CD4-positive, alpha-beta T cell treated with Interleukin-21 for 1 hour (primary cell): ENCODE measurements at places on chromosomes 11 and 22.
A peak's percentile ranks its signal among the peaks of the same experiment; 100 is the strongest.

DNA sequence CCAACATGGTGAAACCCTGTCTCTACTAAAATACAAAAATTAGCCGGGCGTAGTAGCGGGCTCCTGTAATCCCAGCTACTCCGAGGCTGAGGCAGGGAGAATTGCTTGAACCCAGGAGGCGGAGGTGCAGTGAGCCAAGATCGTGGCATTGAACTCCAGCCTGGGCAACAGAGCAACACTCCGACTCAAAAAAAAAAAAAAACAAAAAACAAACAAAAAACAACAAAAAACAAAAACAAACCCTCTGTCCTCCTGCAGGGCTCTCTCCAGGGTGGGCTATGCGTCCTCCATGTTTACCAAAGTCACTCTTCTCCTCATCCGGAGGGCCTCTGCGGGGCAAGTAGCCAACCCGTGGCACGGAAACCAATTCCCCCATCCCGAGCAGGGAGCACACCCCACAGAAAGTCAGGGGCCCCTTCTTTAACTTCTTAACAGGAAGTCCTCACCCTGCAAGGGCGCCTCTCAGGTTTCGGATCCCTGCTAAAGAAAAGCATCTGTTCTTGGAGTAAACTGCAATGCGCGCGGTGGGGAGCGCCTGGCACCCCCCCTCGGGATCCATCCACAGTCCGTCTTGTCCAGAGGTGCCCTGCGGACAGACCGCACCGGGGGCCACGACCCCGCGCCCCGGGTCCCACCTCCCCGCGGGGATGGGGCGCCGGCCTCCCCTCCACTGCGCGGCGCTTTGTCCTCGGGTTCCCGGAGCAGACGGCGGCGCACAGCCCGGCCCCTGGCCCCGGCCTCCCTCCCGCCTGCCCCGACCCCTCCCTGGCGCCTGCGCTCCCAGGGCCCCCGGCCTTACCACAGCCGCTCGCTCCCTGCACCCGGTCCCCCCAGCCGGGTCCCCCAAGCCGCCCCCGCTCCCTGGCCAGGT, 712 bp downstream of the CERK start:
- peak; percentile 50 for DNase-seq

DNA sequence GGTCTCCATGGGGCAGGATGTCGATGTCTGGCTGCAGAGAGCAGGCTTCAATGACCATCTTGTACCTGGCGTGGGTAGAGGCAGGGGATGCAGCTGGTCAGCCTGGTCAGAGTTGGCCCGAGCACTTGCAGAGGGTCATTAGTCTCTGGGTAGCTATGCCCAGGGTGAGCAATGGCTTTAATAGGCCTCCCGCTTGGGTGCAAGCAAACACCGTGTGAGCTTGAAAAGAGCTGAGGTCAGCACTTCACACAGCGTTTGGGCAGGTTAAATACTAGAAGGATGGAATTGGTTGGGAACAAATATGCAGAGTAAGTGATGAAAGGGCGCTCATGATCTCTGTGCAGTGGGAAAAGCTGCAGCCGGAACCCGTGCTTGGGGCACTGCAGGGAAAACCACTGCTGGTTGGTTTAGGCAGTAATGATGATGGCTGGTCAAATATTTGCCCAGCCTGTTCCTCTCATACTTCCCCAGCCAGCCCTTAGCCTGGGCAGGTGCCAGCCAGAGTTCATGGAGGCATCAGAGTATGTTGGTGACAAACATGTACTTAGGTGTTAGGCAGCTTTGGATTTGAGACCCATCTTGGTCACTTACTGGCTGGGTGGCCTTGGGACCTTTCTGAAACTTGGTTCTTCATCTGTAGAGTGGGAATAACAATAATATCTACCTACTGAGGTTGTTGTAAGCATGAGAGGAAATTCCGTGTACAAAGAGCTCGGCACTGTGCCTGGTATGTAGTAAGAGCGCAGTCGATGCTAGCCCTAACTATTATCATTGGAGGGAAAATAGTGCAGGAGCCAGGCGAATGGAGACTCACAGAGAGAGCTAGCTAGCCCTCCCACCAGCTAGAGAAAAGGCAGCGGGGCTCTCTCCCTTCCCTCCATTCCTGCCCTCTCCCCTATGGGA, 25.2 kb upstream of the KCNJ11 start:
- DNase-seq, result no peak

DNA sequence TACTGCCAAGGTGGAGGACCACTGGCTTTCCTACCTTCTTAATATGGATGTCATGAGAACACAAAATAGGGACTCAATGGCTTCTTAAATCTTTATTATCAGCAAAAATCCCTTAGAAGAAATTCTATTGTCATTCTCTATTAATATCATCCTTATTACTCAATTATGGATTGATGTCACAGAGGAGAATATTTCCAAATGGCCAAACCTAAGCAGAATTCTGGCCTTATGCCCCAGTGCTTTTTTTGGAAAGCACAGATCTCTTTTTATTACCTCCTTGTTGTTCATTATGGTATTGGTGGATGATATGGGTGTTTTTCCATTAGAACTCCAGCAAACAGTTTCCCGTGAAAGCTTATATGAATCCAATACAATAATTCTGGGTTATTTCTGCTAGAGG, 9.9 kb downstream of the CRTAM start:
- no peak for DNase-seq

DNA sequence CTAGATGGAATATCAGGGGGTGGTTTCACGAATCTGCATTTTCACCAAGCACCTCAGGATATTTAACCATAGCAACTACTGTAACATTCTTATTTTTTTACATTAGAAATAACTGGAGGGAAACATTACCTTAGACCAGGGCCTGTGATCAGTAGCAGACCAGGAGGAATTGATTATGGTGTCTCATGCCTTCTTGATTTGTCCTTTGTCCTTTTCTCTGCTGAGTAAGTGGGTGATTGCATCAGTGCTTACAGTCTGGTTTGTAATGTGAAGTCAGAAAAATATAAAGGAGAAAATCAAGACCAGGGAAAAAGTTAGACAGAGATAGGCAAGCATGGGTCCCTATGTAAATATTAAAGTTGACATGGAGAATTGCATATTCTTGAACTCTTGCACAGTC, 703.3 kb downstream of the NELL1 start:
- DNase-seq, result no peak

DNA sequence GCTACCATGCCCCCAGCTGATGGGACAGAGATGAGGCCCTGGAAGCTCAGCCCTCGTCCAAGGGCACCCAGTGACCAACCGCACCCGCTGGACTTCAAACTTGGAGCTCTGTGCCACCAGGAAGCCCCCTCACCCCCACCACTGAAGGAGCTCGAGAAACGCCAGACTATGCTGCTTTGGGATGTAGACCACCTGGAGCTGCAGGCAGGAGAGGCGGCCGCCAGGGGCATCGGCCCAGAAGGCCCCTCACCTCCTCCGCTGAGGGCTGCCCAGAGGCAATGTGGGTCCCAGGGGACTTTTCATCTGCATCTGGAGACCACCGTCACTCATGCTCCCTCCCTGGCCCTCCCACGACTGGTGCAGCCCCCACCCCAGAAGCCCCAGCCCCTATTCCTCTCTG, 28.3 kb downstream of the CDKN1C start:
- DNase-seq, result no peak

DNA sequence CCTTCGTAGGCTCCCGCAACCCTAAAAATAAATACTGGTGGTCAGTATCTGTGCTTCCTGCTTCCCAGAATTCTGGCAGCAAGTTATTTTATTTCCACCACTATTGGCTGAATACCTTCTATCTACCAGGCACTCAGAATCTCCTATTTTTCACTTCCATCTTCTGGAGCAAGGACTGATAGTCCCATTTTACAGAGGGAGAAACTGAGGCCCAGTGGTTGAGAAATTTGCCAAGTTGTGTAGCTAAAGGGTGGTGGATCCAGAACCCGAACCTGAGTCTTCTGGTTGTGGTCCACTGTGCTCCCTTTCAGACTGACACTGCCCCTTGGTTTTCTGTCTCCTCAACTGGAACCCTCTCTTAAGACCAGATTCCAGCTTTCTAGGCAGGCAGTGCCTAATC, 31.6 kb downstream of the NECTIN1 start:
- no peak for DNase-seq

- DNase-seq, result peak; percentile 74
Observed at GRCh38 chr22:46737976-46738646, at the start of gene CERK. Gene CERK (minus strand): TSS chr22:46738252. CDS start chr22:46738148, 104 bp downstream.

- DNase-seq, result no peak
Observed at GRCh38 chr11:83816572-83817187, 530.5 kb upstream of the CCDC90B start.

DNA sequence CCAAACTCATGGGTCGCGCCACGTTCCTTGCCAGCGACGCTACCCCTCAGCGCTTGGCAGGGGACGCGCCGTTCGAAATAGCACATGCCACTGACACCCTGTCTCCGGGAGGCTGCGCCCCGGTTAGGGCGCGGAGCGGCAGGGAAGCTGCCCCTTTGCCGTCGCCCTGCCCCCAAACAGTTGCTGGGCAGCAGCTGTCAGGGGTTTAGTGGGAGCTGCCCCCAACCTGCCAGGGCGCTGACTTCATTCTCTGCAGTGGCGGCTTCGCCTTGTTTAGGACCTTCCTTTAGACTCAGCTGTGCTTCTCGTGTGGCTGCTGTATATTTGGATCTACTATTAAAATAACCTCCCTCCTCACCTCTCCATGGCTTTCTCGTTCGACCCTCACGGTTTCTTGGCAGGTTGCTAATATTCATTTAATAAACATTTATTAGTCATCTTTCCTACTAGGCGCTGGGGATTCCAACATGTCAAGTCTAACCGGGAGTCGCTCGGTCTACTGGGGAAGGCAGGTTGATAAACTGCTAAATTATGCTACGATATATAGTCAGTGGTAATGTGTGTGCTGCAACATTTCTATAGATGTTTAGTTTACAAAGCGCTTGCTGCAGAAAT, 782 bp downstream of the TMEM109 start:
- DNase-seq, result peak; percentile 38

GRCh38 chr22:36435516-36436415, 45.7 kb downstream of the TXN2 start:
- peak; percentile 86 for DNase-seq

DNA sequence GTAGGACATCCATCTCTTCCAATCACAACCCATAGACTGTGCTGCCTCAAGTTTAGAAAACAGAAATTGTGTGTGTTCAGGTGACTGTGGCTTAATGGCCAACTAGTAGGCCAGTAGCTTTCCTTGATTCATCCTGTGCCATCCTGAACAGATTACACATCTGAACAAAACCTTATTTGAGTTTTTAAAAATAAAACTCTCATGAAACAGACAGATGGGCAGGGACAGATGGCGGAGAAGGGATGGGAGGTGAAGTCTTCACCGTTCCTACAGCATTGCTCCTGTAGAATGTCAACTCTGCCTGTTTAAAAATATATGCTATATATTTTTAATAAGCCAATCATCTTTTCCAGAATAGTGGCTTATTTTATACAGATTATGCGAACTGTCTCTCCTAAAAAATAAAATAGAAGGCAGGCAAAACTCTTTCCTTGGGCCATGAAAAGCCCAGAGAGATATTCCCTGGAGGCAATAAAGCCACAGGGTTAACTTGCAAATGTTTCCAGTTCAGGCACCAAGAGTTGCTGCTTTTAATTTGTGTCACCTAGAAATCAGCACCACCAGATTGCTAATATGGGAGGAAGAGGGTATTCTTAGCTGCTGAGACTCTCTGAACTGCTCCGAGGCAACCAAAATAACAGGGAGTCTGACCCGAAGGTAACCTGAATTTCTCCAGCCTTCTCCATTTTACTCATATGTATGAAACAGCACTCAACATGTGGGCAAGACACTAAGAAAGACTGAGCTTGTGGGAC, 861.2 kb downstream of the OPCML start:
- DNase-seq, result no peak

DNA sequence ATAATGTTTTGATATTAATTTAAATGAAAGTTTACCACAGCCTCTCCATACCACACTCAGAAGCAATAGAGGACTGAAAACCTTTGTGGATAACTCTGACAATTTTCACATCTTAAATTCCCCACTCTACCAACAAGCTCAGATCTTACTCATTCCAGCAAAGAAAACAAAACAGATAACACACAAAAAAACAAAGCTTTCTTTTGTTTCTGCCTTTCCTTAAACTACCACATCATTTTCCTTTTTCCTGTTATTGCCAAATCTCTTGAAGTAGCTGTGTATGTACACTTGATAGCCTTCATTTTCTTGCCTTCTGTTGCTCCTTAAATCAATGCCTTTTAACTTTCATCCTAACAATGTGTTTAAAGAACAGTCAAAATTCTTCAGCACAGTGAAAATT, 484.9 kb downstream of the NTM start:
- no peak for DNase-seq

DNA sequence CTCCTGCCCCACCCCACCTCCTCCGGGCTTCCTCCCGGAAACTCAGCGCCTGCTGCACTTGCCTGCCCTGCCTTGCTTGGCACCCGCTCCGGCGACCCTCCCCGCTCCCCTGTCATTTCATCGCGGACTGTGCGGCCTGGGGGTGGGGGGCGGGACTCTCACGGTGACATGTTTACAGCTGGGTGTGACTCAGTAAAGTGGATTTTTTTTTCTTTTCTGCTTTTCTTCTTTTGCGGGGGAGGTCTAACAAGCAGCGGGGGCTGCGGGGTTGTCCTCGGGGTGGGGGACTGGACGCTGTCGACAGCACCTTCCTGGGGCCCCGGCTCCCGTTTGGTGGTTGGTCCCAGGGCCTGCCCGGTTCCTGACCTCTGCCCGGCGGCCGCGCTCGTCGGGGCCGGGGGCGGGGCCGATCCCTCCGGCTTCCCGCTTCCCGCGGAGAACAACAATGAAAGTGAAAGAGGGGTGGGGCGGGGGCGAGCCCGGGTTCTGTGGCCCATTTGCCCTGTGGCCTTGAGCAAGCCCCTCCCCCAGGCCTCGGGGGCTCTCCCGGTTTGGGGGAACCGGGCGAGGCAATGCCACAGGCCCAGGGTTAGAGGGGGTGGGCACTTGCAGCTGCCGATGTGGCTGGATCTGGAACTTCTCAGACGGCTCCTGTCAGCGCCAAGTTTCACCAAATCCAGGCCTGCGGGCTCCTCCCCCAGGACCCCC, 975 bp upstream of the MDK start:
- DNase-seq, result peak; percentile 65
